ENCODE measurements at places on chromosomes 5 and 9.

GRCh38 chr9:130703501-130703900 is 9.9 kb downstream of the EXOSC2 start:
- DNase-seq = no peak

GRCh38 chr9:19976226-19976625 is 187.4 kb upstream of the SLC24A2 start:
- no peak for DNase-seq

DNA sequence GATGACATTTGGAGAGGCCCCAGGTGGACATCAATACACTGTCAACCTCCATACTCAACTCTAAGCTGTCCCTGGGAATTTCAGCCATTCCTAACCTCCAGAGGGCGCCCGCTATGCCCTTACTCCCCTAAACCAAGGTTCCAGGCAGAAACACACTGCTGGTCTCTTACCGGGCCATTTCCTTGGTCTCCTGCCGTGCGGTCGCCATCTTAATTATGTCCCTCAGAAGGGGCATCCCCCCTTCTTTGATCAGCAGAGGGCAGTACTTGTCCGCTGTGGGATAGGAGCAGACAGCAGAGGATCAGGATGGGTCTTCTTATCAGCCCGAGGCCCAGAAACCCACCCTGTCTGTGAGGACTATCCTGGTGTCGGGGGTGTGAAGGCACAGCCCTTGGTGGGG is 9.3 kb upstream of the ZDHHC12 start:
- DNase-seq = no peak

GRCh38 chr9:107749787-107750444 is 260.3 kb upstream of the KLF4 start:
- DNase-seq = no peak

DNA sequence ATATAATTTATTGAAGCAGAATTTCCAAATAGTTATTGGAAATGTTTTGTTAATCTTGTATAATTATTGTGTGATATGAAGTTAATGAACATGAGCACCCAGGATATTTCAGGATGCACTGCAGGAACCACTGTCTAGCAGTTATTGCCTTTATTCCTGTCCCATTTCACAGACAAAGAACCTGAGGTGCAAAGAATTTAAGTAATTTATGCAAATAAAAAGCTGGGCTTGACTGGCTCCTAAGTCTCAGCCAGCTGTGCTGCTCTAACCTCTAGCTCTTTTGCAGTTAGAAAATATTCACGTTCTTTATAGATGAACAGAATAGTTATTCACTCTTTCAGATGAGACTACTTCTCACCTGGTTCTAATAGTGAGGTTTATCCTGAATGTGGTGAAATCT is 50.0 kb upstream of the NUDT12 start:
- DNase-seq = no peak

DNA sequence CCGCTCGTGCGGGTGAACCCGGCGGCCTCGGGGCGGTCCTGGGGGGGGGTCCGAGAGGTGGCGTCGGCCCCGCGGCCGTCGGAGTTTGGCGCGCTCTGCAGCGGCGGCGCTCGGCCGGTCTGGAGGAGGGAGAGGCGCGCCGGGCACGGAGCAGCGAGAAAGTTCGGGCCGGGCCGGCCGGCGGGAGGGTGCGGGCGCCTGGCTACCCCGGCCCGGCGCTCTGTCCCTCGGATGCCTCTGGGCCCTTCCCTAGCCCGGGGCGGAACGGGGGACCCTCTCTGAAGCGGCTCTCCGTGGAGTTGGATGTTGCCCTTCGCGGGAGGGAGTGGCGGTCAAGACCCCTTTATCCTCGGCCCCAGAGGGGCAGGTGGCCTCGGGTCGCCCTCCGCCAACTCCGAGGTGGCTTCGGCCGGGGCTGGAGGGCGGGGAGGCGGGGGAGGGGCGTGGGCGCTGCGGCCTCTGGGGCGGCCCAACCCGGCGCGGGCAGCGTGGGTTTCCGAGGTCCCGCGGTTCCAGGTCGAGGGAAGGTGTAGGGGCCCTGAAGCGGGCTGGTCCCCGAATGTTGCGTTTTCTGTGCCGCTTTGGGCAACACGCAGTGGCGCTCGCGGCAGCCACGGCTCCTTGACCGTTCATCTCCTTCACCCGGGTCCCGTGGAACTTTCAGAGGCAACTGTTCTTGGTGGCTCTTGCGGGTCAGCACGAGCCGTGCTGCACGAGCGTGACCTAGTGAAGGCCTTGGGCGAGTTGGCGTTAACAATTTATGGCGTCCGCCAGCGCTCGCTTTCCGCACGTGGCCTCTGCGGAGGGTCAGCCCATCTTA is 290.5 kb downstream of the DOCK8 start:
- DNase-seq = no peak

GRCh38 chr9:13274886-13275641 is 4.4 kb downstream of the MPDZ start:
- DNase-seq = no peak

DNA sequence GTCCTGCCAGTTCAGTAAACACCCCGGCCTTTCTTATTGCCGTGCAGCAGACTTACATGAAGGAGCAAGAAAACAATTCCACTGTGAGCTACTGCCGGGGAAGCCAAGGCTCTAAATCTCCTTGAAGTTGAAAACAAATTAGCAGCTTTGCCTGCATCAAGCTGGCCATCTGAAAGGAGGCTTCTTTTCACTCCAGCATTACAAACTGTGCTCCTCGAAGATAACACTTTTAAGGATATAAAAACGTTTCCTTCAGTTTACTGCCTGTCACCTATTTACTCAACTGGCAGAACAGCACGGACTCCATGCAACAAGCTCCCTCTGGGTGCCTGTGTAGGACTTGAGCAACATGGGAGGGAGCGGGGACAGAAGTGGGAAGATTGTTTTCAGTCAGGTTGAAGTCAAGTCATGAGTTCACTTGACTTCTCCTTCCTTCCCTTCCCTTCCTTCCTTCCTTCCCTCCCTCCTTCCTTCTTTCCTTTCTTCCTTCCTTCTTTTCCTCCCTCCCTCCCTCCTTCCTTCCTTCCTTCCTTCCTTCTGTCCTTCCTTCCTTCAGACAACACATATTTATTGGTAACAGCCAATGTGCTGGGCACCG is 67.4 kb downstream of the ZNF608 start:
- no peak for DNase-seq

GRCh38 chr9:121483049-121483448 is 16.6 kb downstream of the GGTA1 start:
- no peak for DNase-seq

- DNase-seq = no peak
These were observed 50.2 kb downstream of the SLC1A1 start for GRCh38 chr9:4540425-4540824.

DNA sequence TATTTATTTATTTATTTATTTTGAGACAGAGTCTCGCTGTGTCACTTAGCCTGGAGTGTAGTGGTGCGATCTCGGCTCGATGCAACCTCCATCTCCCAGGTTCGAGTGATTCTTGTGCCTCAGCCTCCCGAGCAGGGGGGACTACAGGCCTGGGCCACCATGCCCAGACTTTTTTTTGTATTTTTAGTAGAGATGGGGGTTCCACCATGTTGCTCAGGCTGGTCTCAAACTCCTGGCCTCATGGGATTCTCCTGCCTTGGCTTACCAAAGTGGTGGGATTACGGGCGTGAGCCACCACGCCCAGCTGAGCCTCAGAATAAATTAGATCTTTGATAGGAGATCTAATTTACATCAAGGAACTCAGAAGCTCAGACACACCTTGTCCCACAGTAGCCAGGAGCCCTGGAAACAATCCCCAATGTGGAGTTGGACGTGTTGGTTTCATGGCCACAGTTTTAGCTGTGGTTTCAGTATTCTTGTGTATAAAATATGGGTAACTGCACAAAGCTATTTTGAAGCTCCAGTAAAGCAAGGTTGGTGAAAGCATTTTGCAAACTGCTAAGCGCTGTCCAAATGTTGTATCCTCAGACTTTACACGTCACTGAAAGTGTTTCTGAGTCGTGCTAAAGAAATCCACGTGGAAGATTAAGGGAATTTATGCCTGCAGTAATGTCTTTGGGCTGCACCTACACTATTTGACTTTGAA is 3.0 kb upstream of the HNRNPAB start:
- DNase-seq = no peak

DNA sequence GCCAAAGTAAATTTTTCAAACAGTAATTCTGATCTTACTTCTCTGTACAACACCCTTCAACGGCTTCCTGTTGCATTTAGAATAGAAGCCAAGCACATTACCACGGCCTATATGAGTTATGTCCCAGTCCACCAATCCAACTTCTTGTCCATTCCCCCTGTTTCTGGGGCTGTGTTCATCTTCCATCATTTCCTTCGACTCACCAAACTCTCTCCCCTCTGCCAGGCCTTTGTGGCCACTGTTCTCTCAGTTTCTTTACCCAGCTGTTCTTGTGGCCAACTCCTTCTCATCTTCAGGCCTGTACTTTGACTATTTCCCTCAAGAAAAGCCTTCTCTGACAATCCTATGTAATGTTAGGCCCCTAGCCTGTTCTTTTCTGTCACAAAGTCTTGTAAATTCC is 259.4 kb upstream of the EFNA5 start:
- no peak for DNase-seq
